CD4-positive, alpha-beta T cell treated with Interleukin-15 for 4 hours (primary cell): ENCODE measurements at places on chromosomes 3 and 15.

DNA sequence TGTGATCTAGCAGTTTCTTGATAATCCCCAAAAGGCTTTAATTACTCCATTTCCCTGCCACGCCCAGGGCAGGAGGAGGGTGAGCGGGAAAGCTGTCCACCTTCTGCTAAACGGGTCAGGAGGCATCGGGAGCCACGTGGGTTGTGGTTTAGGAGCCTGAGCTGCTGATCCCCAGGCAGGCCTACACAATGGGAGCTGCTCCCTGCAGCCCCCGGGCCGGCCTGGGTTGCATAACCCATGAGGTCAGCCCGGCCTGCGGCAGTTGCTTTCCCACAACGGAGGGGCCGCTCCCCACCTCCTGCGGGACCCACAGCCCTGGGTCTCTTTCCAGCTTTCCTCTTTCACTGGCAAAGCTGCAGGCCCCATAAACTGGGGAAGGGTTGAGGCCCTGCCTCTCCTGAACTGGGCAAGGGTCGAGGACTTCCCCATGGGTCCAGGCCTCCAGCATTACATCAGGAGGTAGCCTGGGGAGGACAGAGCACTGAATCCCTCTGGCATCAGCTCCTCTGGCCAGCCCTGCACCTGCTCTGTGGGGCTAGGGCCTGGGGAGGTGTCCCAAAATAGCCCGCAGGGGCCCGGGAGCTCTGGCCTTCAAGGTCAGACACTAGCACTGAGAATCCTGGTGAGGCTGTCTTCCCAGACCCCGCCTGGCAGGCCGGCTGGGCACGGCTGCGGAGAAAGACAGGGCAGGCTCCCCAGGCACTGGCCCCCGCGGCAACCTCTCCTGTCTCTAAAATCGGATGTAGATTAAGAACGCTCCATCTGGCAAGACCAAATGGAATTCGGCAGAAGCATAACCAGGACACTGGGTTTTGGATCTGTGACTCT is 47.3 kb downstream of the ZDHHC19 start:
- no peak for DNase-seq

DNA sequence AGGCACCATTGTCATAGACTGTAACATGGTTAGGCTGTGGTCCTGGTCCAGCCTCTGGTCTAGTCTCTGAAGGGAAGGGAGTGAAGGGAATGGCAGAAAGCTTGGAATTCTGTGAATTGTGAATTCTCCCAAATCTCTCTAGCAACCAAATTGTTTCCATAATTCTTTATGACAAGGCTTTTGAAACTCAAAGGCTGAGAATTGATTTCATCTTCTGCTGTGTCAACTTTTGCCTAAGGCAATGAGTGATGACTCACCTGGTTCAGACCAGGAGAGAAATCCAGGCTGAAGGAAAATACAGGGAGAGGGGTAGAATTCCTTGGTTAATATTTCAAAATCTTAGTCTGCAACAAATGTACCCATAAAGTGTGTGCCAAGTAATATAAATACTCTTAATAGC is 82.6 kb upstream of the ADPGK start:
- DNase-seq: no peak

GRCh38 chr3:60847791-60848190 is 403.5 kb downstream of the FHIT start:
- DNase-seq: no peak

GRCh38 chr3:40042752-40043443 is 233.5 kb downstream of the MYRIP start:
- DNase-seq: no peak

DNA sequence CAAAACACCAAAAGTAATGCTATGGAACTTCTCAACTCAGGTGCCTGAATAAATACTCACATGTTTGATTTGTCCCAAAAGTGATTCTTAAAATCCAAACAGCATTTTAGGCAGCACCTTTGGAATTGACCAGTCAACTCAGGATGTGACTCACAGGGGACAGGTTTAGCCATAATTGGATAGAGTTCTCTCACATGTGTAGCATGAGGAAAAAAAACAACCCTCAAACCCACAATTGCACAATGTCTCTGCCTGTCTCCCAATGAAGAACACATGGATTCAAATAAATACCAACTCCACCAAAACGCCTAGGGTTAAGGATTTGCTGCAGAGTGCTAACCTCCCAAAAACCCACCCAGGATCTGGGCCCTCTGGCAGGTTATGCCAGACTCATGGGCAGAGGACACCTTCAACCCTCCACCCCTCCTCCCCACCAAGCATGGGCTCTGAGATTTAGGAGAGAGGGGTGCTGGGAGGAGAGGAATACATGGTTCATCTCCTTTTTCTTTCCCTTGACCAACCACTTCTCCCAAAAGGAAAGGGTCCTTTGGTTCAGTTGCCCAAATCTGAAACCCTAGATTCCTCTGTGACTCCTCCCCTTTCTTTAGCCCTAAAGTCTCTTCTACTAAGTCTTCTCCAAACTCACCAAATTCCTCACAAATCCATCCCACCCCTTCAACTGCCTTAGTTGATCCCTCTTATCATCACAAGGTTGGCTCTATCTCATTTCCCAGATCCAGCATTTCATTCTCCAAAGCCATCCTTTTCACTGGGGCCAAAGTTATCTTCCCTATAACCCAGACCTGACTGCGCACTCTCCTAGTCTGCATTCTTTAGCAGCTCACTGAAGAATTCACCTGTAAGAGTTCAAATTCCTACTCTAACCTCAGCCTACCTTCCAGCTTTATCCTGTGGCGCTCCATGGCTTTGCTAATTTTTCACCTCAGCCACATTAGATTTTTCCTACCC is 7.7 kb downstream of the RYK start:
- DNase-seq: no peak

GRCh38 chr3:175398676-175399075 is 539.5 kb downstream of the NAALADL2 start:
- no peak for DNase-seq

- DNase-seq: peak; percentile 5
Measured at GRCh38 chr3:177109688-177110330, 87.5 kb downstream of the TBL1XR1 start.

DNA sequence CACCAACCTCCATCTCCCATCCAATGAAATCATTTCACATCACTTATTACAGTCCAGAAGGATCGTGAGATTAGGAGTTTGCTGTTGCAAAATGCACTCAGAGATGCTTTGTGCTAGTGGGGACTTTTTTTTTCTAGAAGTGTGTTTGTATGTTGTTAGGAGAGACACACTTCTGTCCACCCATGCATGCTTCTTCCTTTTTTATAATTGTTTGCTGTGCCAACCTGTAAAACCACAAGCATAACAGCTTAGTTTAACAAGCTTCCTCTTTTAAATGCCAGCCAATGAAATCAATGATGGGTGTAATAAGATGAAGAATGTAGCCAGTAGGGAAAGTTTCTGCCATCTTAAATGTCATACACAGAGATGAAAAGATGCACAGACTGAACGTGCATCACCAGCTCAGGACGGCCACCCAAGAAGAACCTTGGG is 305.6 kb upstream of the STT3B start:
- DNase-seq: peak; percentile 61

DNA sequence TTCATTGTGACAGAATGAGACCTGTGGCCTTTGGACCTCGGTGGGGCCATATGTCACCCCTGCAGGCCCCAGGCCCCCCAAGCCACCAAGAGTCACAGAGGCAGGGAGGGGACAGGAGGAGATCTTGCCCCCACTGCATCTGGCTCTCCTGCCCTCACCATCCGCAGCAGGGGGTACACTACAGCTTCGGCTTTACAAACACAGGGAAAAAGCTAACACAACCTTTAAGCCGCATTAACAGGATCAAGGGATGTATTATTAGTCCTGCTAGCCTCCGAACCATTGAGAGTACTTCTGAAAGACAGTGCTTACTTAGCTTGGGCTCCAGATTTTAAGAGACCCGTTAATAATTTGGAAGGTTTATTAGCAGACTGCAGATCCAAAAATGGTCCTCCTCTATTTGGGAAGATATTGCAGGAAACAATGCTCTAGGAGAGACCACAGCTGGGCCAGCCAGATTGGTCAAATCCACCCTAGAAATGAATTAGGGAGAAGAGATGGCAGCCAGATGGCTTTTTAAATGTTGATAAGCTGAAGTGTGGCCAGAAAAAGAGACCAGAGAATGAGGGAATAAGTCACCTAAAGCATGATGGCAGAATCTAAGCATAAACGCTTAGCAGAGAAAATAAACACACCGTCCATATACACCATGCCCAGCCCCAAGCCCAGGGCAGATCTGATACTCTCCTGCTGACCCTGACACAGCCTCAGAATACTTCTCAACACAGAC is 31.5 kb downstream of the SRGAP3 start:
- DNase-seq: no peak

- no peak for DNase-seq
Measured at GRCh38 chr15:60326343-60326742, 71.4 kb downstream of the ANXA2 start.

GRCh38 chr3:32026593-32026992 is 45.0 kb downstream of the ZNF860 start:
- no peak for DNase-seq

DNA sequence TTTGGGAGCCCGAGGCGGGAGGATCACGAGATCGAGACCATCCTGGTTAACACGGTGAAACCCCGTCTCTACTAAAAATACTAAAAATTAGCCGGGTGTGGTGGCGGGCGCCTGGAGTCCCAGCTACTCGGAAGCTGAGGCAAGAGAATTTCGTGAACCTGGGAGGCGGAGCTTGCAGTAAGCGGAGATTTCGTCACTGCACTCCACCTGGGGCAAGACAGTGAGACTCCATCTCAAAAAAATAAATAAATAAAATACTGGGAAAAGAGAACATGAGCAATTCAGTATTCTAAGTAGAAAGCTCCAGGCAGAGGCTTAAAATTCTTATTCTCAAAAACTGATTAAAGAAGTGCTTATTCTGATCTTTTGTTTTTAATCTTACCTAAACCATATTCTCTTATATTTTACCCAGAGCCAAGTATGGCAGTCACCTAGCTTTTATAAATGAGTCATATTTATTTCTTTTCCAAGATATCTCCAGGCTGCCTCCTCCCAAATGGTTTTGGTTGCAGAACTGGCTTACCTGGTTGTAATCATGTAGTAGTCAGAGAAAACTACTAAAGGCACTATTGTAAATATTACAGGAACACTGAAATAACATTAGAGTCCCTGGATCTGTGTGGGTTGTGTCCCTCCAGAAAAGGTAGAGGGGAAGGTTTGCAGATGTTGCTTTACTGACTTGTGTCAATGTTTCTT is 45.8 kb upstream of the DYNC1LI1 start:
- DNase-seq: no peak

- no peak for DNase-seq
Measured at GRCh38 chr3:184332370-184333090, 4.9 kb upstream of the FAM131A start.

- no peak for DNase-seq
Measured at GRCh38 chr3:34407281-34407680, 608.9 kb downstream of the PDCD6IP start.

DNA sequence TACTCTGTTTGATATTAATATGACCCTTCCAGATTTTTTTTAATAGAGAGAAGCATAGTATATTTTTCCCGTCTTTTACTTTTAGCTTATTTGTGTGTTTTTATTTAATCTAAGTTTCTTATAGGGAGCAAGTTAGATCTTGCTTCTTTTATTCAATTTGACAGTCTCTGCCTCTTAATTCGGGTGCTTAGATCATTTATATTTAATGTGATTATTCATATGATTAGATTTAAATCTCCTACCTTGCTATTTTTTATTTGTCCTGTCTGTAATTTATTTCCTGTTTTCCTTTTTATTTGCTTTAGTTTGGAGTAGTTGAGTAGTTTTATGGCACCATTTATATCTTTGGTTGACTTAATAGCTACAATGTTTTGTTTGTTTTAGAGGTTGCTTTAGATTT is 66.1 kb downstream of the GJD2 start:
- no peak for DNase-seq

- DNase-seq: no peak
Measured at GRCh38 chr3:64220161-64220914, 4.9 kb downstream of the PRICKLE2 start.

GRCh38 chr3:189148081-189148507 is 23.7 kb upstream of the TPRG1 start:
- DNase-seq: peak; percentile 74

- peak; percentile 78 for DNase-seq
Measured at GRCh38 chr3:71130471-71131374, 452.8 kb downstream of the FOXP1 start.

DNA sequence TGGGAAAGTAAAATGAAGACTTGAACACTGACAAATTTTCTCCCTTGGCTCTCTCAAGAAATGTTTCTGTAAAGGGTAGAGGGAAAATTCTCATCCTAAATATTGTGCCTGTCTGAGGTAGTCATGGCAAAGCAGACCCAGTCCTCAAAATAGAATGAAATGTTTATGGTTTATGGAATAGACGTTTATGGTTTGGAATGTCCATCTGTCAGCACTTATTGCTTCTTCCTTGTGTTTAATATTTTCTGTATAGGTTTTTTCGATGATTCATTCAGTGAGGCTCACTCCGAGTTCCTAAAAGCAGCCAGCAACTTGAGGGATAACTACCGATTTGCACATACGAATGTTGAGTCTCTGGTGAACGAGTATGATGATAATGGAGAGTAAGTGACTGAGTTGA is 13.9 kb downstream of the ELL3 start:
- DNase-seq: no peak

- DNase-seq: no peak
Measured at GRCh38 chr15:70006259-70007147, 91.2 kb downstream of the TLE3 start.

GRCh38 chr15:92565351-92566125 is 90.0 kb downstream of the FAM174B start:
- no peak for DNase-seq

DNA sequence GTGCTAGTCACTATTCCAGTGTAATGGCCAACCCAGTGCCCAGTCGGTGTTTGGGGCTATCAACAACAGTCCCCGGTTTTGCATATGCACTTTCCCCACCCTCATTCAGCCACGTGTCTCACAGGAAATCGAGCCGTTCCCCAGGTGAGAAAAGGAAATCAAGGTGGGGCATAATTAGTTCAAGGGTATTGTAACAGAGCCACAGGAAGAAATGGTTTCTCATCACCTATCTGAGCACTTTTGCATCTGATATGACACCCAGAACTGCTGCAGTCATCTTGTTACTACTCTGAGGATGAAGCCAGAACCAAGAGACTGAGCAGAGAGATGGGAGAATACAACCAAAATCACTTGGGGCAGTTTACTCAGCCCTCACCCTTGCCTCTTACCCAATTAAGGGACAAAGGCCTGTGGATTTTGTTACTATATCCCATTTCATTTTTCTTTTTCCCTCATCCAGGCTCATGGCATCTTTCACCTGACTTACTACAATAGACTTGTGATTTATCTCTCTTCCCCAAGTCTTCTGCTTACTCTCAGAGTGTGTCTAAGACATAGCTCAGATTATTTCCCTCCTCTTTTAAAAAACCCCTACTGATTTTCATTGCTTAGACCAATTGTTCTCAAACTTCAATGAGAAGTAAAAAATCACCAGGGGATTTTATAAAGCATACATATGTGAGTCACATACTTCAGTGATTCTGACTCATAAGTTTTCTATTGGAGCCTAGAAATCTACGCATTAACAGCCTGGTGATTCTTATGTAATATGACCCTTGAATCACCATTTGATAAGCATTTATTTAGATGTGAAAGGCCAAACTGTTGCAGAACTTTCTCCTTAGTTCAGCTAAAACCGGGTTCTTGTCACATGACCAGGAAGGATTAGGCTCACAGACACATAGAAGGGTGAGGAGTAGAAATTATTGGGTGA is 40.5 kb downstream of the TRAT1 start:
- peak; percentile 48 for DNase-seq

- no peak for DNase-seq
Measured at GRCh38 chr3:39038165-39038564, 13.6 kb downstream of the SCN11A start.
